NCI-H1105 (cell line): ENCODE measurements at places on chromosomes 4 and X.

DNA sequence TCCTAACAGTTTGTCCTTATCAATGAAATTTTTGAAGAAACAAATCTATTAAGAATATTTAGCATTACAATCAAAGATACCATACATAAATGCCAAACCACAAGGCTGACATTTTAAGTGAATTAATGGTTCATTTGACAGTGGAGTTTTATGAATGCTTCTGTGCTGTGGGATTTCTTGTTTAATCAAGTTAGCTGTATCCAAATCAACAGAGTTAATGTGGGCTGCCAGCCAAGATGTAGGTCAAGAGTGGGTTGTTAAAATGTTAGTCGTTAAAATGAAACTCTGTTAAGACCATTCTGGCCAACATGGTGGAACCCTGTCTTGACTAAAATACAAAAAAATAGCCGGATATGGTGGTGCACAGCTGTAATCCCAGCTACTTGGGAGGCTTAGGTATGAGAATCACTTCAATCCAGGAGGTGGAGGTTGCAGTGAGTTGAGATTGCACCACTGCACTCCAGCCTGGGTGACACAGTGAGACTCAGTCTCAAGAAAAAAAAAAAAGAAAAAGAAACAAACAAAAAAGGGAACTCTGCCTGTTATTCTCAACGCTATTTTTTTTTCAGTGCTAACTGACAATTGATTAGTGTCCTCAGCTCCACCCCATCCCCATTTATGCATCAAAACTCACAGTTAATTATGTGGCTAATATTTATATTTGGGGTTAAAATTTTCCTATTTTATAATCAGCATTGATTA is 20.2 kb downstream of the GPAT3 start:
- DNase-seq, result no peak

GRCh38 chrX:115344885-115345614 is 55.5 kb downstream of the LUZP4 start:
- DNase-seq, result peak; percentile 81

DNA sequence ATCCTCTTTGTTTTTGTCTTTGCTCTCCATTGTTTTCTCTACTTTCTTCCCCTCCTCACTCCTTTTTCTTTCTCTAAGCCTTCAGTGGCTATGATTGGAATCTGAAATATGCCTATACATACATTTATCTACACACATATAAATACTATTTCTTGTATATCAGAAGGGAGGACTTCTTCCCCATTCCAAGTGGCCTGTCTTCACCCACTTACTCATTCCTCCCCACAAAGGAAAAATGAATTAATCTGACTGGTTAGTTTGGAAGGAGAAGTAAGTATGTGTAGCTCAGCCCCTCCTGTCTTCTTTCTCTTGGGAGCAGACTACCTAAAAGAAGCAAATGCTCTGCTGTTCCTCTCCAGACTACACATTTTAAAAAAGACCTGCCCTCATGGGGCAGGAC is 17.7 kb downstream of the GUCY2F start:
- no peak for DNase-seq

DNA sequence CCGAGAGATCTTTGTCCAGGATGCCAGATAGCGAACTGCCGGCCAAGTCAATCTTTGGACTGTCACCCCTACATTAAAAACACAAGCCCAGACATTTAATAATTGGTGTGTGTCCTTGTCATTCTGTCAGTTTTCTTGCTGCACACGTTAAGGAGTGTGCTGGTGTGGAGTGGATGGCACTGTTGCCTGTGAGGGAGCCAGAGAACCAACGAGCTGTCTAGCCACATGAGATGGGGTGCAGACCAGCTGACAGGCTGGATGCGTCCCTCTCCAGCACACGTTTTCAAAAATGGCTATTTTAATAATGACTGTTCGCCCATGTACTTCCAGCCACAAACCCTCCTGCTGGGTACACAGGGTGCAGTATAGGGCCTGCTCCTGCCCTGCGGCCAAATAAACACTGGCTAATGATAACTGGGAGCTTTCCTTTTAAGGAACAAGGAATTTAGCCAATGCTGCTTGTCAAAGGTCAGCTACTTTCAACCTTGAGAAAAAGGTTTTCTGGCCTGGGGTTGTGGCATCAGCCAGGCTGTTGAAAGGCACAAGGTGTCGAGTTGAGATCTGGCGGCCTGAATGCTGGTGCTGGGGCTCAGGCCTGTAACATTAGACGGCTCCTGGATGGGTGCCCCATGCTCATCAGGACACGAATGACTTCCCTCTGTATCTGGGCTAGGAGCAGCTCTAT is 54.0 kb upstream of the MAP3K15 start:
- DNase-seq, result no peak

DNA sequence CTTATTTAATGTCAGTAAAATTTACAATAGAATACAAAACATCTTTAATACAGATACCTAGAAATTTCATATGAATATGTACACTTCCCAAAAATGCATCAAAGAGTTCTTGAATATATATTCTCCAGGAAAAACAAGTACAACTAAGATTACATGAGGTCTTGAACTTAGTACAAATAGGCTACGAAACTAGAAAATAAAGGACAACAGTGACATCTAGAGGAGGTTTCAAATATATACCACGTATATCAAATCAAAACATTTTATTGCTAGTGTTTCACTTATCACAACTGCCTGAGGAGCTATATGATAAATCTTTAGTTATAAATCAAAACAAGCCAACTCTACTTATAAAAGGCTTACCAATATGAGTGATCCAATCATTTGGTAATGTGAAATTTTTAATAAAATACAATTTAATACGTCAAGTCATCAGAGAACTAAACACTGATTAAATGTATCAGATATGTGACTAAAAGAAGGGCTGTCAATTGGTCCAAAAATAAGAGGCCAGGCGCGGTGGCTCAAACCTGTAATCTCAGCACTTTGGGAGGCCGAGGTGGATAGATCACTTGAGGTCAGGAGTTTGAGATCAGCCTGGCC is 36.6 kb downstream of the ANAPC10 start:
- peak; percentile 14 for DNase-seq
